PC-9 (cell line): ENCODE measurements at places on chromosomes 7 and 10. TPM values are rescaled to one million over a fixed set of nuclear protein-coding genes. Genes with fewer than 3 reads are reported as not detected.
A peak's percentile ranks its signal among the peaks of the same experiment; 100 is the strongest.

DNA sequence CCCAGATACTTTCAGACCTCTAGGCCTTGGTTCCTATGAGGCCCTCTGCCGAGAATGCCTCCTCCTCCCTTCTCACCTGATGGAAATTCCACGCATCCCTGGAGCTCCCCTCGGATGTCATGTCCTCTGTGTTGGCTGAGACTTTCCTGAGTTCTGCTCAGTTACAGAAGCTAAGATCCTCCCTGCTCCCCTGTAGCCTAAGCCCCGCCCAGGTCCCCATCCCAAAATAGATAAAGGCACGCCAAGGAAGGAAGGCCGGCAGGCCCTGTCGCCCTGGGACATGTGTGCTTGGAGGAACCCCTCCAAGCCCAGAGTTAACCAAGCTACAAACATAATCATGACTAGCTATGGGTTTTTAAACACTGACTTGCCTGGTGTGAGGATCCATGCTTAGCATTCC lies 123.5 kb downstream of the SORBS1 start:
- H3K4me1 ChIP-seq, result no peaks in the 10 kb centered on the region
- H3K4me3 ChIP-seq, result no peak overlapping the region
- no peaks in the 10 kb centered on the region for H3K36me3 ChIP-seq
- no peak for DNase-seq
- no peaks in the 10 kb centered on the region for H3K27me3 ChIP-seq
- H3K27ac ChIP-seq, result no peak overlapping the region

- DNase-seq, result no peak
- H3K36me3 ChIP-seq, result no peaks in the 10 kb centered on the region
- H3K27ac ChIP-seq, result no peak overlapping the region
- no peaks in the 10 kb centered on the region for H3K27me3 ChIP-seq
Measured at GRCh38 chr7:46168671-46169383, 247.8 kb upstream of the IGFBP3 start.

- H3K4me1 ChIP-seq, result peaks cover 14% of the 10 kb centered on the region
- no peak overlapping the region for H3K27ac ChIP-seq
- DNase-seq, result no peak
- H3K36me3 ChIP-seq, result no peaks in the 10 kb centered on the region
Measured at GRCh38 chr7:102117743-102118142, 168.9 kb upstream of the SH2B2 start.

DNA sequence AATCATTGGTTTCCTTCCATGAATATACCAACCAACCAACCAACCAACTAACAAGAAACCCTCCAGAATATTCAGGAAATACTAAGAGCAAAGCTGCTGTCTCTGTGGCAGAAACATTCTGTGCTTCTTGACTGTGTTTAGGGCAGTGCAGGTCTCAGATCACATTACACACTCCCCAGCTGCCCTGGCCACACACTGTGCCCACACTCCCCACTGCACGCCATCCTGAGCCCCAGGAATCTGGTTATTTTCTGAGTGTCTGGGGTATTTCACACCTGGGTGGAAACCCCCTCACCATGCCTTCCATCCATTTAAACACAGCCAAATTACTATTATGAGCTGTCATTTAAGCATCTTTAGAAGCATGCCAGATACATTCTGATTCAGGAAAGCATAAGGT lies 183.7 kb upstream of the ANK3 start:
- DNase-seq, result no peak
- no peaks in the 10 kb centered on the region for H3K27me3 ChIP-seq
- no peak overlapping the region for H3K4me3 ChIP-seq

- no peaks in the 10 kb centered on the region for H3K36me3 ChIP-seq
- H3K27me3 ChIP-seq, result peaks cover 9% of the 10 kb centered on the region
- H3K4me3 ChIP-seq, result no peak overlapping the region
- no peaks in the 10 kb centered on the region for H3K4me1 ChIP-seq
- no peak for DNase-seq
Measured at GRCh38 chr7:97450516-97450915, 281.4 kb upstream of the TAC1 start.

DNA sequence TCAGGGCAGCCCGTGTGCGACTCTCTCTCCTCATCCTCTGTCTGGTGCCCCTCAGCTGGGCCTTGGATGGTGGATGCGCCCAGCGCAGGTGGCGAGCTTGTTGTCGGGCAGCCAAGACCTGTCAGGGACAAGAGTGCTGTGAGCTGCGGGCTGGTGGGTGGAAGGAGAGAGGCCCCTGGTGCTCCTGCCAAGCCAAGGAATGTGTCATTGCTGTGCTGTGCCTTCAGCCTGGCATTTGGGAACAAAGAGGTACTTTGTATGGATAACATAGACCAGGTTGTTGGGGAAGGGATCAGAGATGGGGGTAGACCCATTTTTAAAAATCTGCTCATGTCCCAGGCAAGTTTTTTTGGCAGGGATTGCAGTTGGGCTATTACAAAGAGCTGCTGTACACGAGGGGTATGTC lies 120.9 kb downstream of the PKD1L1 start:
- H3K4me1 ChIP-seq, result no peaks in the 10 kb centered on the region
- H3K27me3 ChIP-seq, result no peaks in the 10 kb centered on the region
- DNase-seq, result no peak
- no peaks in the 10 kb centered on the region for H3K36me3 ChIP-seq

GRCh38 chr7:21942955-21943354 lies 2.7 kb downstream of the CDCA7L start:
- H3K27me3 ChIP-seq, result no peaks in the 10 kb centered on the region
- no peak for DNase-seq

DNA sequence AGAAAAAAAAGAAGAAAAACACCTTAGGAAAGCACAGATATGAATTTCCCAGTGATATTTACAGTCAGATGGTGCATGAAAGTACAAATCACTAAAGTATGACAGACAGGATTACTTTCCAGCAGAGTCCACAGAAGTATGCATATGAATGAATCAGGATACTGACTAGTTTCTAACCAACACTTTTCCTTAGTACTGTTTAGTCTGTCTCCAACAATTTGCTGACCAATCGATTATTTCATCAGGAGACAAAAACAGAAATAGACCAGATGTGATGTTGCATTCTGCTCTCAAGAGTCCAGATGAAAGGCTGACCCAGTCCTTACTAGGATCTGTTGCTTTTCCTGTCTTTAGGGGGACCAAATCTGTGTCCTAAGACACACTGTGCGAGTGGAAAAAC lies 14.6 kb downstream of the SLC35B4 start:
- DNase-seq, result no peak
- H3K27ac ChIP-seq, result no peak overlapping the region
- no peaks in the 10 kb centered on the region for H3K27me3 ChIP-seq
- H3K36me3 ChIP-seq, result 0 out of 2 replicates have a peak, but pooled peaks cover 16% of the 10 kb centered on the region
- H3K4me3 ChIP-seq, result no peak overlapping the region

- no peaks in the 10 kb centered on the region for H3K36me3 ChIP-seq
- no peaks in the 10 kb centered on the region for H3K27me3 ChIP-seq
- peaks cover 23% of the 10 kb centered on the region for H3K4me1 ChIP-seq
- no peak for DNase-seq
- H3K27ac ChIP-seq, result no peak overlapping the region
Measured at GRCh38 chr7:22499044-22499443, 944 bp downstream of the STEAP1B start.

GRCh38 chr10:113444766-113445365 lies 108.0 kb upstream of the HABP2 start:
- DNase-seq, result no peak
- H3K27ac ChIP-seq, result no peak overlapping the region
- no peaks in the 10 kb centered on the region for H3K4me1 ChIP-seq
- no peak overlapping the region for H3K4me3 ChIP-seq

DNA sequence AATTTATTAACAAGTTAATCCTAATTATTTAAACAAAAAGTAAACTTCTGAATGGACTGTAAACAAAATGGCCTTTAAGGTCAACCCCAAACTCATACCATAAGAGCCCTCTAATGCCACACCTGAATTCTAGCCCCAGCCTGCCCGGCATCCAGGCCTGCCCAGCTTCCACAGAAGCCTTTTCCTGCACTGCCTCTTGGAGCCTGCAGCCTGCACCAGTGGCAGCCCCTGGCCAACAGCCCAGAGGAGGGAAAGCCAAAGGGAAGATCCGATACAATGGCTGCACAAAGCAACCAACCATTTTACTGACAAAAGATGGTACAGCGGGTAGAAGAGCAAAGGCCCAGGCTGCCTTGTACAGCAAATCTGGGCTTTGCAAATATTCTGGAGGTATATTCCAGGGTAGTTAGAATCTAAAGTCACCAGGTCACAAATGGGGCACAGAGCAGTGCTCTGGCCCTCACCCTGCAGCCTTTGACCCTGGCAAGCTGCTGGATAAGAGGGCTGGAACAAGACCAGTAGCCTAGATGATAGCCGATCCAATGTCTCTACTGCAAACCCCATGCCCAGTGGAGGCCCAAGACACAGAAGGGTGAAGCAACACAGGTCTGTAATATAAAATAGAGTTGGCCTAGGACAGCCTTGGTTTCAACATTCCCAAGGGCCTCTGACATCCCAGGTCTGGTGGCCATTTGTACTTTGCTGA lies 12.5 kb upstream of the CH25H start:
- H3K4me3 ChIP-seq, result no peak overlapping the region
- no peaks in the 10 kb centered on the region for H3K27me3 ChIP-seq

- H3K4me3 ChIP-seq, result no peak overlapping the region
- no peaks in the 10 kb centered on the region for H3K36me3 ChIP-seq
- DNase-seq, result no peak
- H3K4me1 ChIP-seq, result no peaks in the 10 kb centered on the region; the same call in 1 of the 2 replicates
- no peak overlapping the region for H3K27ac ChIP-seq
- H3K27me3 ChIP-seq, result no peaks in the 10 kb centered on the region
Measured at GRCh38 chr7:18287482-18287881, 208.1 kb upstream of the HDAC9 start.

GRCh38 chr7:34900891-34901513 lies 136.3 kb downstream of the DPY19L1 start:
- no peak for DNase-seq
- H3K4me3 ChIP-seq, result no peak overlapping the region
- no peaks in the 10 kb centered on the region for H3K27me3 ChIP-seq
- no peaks in the 10 kb centered on the region for H3K36me3 ChIP-seq
- no peaks in the 10 kb centered on the region for H3K4me1 ChIP-seq
- H3K27ac ChIP-seq, result no peak overlapping the region

DNA sequence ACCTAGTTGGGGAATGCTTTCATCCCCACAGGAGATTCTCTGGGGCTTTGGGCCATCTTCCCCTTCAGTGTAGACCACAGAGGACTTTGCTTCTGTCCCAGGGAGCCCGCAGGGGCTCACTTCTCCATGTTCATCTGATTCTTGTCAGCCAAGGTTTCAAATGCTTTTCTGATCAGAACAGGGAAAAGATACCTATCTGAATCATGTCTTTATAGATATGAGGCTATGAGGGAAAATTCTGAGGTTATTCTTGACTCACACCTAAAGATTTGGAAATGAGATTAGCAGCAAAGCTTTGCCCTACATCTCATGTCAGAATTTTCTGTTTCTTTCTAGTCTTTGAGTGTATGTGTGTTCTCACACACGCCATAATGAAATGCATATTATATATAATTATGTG lies 53.3 kb downstream of the FIGNL1 start:
- H3K4me1 ChIP-seq, result no peaks in the 10 kb centered on the region
- no peak overlapping the region for H3K27ac ChIP-seq

DNA sequence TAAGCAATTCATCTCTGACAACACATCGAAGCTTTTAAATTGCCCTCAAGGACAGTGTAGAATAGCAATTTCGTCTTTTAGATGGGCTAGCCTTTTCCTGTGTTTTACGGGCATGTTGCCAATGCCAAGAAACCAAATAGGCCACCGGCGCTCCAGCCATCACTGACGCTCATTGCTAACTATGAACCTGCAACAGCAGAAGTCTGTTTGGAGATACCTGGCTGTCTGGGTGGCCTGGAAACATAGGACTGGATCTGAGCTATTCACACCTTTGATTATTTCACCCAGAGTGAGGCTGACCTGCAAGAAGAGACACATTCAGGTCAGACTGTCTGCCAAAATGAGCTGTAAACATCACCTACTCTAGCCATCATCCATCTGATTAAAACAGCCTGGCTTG lies 12.0 kb downstream of the KPNA7 start:
- DNase-seq, result no peak
- H3K36me3 ChIP-seq, result 0 out of 2 replicates have a peak, but pooled peaks cover 16% of the 10 kb centered on the region
- H3K27me3 ChIP-seq, result no peaks in the 10 kb centered on the region
- peak overlapping the region; percentile 66 for H3K27ac ChIP-seq
- no peak overlapping the region for H3K4me3 ChIP-seq

GRCh38 chr7:23410446-23411183 lies 59.7 kb downstream of the IGF2BP3 start:
- no peaks in the 10 kb centered on the region for H3K27me3 ChIP-seq
- peaks cover 48% of the 10 kb centered on the region for H3K36me3 ChIP-seq
- no peak overlapping the region for H3K4me3 ChIP-seq
- H3K4me1 ChIP-seq, result no peaks in the 10 kb centered on the region

GRCh38 chr7:50335795-50336754 lies 31.6 kb downstream of the IKZF1 start:
- no peaks in the 10 kb centered on the region for H3K36me3 ChIP-seq
- H3K4me1 ChIP-seq, result no peaks in the 10 kb centered on the region
- no peak overlapping the region for H3K27ac ChIP-seq
- no peak overlapping the region for H3K4me3 ChIP-seq

GRCh38 chr7:112411186-112411795 lies 39.0 kb upstream of the IFRD1 start:
- H3K27me3 ChIP-seq, result no peaks in the 10 kb centered on the region
- no peaks in the 10 kb centered on the region for H3K4me1 ChIP-seq
- H3K27ac ChIP-seq, result no peak overlapping the region
- no peak for DNase-seq
- H3K36me3 ChIP-seq, result no peaks in the 10 kb centered on the region
- no peak overlapping the region for H3K4me3 ChIP-seq

Gene MSMB
- total RNA-seq, result not detected in 2 replicates

Gene THSD7A
- total RNA-seq, result 1.6 and 4.0 TPM in 2 replicates

Gene GNGT1
- 1.1 TPM in 1 of 2 replicates, not detected in the other for total RNA-seq

Gene PRKAR2B
- total RNA-seq, result 2.7 and 2.9 TPM in 2 replicates

Gene SFRP5
- total RNA-seq, result not detected in 2 replicates

Gene IGF2BP3
- total RNA-seq, result 132 and 139 TPM in 2 replicates

Gene EXOC4
- 88.5 and 101 TPM in 2 replicates for total RNA-seq

Gene GRM3
- total RNA-seq, result not detected in 2 replicates

Gene MACC1
- 48.4 and 50.8 TPM in 2 replicates for total RNA-seq

Gene PDK4
- total RNA-seq, result 2.4 and 4.8 TPM in 2 replicates

Gene TRPV5
- total RNA-seq, result not detected in 2 replicates

Gene ZNF212
- total RNA-seq, result 16.9 and 22.3 TPM in 2 replicates

Gene UCMA
- total RNA-seq, result not detected in 2 replicates

Gene INHBA
- 17.3 and 17.6 TPM in 2 replicates for total RNA-seq

Gene CRTAC1
- not detected in 2 replicates for total RNA-seq

Gene XRCC2
- total RNA-seq, result 21.2 and 25.0 TPM in 2 replicates
